Suppressor macrophage (primary cell): ENCODE measurements at places on chromosomes 3 and 15.

GRCh38 chr3:23106666-23107065 lies 96.5 kb upstream of the UBE2E2 start:
- DNase-seq, result no peak

DNA sequence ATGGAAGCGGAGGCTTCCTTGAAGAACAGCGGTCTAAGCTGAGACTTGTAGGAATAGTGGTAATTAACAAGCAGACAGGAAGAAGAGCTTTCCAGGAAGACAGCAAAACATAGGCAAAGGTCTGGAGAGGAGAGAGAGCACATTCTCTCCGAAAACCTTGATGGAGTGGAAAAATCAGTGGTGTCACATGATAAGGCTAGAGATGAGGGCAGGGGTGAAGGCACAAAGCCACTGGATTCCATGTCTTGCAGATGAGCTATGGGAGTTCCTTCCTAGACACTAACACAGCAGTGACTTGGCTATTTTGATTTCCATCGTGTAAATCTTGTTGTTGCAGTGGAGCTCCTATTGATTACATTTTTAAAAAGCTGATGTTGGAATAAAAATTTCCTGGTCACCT lies 132.0 kb downstream of the MCTP2 start:
- no peak for DNase-seq

GRCh38 chr3:63955830-63956545 lies 43.8 kb upstream of the SCAANT1 start:
- no peak for DNase-seq

- DNase-seq, result no peak
Observed at GRCh38 chr3:42214565-42215283, 51.3 kb downstream of the CCK start.

- no peak for DNase-seq
Observed at GRCh38 chr3:170608475-170608874, 22.6 kb upstream of the SLC7A14 start.

GRCh38 chr3:134910026-134910425 lies 115.0 kb downstream of the EPHB1 start:
- DNase-seq, result no peak

- no peak for DNase-seq
Observed at GRCh38 chr3:113286524-113286923, 75.2 kb downstream of the BOC start.

DNA sequence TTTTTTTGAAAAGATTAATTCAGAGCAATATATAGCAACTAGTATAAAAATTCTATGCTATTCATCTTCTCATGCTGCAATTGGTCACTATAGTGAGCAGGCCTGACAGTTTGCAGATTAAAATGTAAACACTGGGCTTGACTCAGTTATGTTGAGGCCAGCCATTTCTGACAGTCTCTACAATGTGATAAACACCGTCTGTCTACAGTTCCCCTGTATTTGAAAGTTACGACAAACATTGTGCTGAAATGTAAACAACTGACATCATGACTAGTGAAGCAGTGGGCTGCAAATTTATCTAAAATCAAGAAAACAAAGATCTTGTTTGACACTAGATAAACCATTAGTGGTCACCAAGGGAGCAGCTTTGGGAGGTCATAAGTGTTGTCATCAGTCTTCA lies 197.4 kb downstream of the ISL2 start:
- DNase-seq, result no peak
